NCI-H1694 (cell line): ENCODE measurements at places on chromosomes 11 and 22.

DNA sequence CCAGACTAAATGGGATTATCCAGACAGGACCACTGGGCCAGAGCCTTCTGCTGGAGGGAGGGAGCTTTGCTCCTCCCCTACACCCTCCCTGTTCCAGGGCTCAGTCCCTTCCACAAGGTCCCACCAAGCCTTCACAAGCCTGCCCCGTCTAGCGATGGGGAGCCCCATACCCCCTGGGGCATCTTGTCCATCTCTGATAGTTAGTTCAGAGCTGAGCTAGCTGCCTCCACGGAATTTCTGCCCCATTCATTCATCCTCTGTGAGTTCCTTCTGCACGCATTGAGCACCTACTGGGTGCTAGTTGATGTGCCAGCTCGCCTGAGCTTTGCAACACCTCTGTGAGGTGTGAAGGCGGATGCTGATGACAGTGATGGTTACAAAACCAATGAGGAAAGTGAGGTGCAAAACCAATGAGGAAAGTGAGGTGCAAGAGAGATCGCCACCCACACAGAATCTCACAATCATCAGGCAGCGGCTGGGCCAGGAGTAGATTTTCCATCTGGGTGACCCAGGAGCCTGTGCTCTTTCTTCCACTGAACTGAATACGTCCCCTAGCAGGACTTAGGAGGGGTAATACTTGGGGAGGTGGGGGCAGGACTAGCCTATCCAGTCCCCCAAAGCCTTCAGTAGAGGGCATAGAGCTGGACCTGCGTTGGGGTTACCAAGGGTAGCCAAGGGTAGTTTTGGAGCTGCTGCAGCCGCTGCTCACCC is 21.5 kb upstream of the CBX7 start:
- DNase-seq = no peak

DNA sequence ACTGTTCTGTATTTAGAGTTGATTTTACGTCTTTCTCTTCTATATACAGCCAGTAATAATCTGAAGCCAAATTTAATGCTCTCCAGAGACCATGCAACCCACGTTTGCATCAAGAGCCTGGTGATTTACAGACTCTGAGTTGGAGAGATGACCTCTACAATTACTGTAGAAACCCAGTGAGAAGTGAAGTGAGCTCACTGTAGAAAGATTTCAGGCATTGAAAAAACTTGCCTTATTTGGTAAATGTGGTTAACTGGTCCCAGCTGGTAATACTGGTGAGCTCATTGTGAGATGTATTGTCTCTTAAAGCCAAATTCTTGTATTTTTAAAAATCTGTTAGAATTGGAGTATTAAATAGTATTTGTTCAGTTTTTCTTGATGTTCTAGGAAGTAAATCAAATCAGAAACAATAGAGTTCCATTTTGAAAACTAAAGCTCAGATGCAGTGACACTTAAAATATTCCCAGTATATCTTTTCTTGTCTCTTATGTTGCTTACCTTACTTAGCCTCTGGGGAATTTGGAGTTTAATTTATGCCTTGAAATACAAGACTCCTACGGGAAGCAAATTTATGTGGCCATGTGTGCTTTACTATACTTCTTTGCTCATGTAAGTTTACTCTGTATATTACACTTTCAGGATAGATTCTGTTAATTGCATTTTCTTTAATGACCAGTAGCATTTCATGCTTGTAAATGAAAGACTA is 189.9 kb downstream of the ARHGAP42 start:
- DNase-seq = no peak

DNA sequence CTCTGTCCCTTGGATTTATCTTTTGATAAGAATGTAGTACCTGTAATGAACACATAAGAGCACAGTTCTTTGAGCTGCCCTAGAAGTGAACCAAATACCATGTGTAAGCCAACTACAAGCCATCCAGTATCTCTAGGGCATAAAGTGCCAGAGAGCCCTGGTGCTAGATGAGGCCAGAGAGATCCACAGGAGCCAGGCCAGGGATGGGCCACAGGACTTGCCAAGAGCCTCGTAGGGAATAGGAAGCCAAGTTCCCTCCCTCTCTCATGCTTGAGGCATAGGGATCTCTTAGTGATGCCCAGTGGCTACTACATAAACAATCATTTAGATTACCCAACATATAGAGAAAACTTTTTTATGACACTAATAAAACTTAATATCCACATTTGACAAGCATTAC is 64.8 kb upstream of the FAR1 start:
- no peak for DNase-seq

GRCh38 chr11:14544611-14545010 is 24.4 kb upstream of the PSMA1 start:
- DNase-seq = no peak

GRCh38 chr11:102664001-102664752 is 39.0 kb upstream of the MMP20 start:
- no peak for DNase-seq

DNA sequence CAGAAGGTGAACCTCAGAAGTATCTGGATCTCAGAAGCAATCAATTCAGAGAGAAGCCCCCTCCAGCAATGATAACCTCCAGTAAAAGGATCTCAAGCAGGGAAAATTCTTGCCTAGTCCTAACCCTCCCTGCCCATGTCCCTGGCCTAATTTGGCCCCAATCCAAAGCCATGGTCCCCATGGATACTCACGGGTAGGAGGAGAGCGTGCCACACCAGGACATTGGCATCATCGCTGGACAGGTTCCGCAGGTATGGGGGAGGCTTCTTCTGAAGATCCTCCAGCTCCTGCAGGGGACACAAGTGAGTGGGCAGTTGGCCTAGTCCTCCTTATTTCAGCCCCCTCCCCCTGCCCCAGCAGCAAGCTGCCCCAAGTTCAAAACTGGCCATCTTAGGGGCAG is 7.3 kb downstream of the UBE2L6 start:
- no peak for DNase-seq

DNA sequence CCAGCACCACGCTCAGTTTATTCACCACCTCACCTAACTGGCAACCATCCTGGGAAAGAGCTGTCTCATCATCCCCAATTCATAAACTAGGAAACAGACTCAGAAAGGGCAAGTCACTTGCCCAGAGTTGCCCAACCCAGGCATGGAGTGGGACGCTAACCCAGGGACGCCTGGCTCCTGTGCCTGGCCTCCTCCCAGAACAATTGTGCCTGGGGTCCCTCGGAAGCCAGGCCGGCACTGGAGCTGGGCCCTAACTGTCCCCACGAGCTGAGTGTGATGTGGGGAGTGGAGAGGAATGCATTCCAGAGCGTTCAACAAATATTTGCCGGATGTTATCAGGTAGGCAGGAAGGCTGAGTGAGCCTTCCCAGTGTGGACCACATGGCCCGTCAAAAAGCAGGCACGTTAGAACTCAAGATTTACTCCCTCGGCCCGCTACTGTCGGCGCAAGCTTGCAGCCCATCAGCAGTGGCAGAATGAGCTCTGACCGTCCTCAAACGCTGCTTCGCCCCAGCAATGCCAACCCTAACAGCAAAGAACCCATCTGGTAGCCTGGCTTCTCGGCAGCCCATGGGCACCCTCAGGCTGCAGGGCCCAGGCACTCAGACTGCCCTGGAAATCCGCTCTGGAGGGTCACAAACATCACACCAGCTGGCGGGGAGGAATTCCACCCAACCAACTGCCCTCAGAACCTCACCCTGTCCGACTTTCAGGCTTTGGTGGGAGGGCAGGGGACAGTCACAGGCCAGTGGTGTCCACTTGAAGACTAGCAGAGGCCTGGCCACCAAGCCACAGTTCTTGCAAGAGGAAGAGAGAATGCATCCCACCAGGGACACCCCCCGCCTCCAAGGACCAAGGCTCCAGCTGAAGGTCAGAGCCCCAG is 35.6 kb downstream of the MYH9 start:
- DNase-seq = no peak

GRCh38 chr11:134154441-134154840 is 69.3 kb downstream of the NCAPD3 start:
- no peak for DNase-seq

GRCh38 chr22:20857838-20858614 is 585 bp downstream of the PI4KA start:
- peak; percentile 49 for DNase-seq

DNA sequence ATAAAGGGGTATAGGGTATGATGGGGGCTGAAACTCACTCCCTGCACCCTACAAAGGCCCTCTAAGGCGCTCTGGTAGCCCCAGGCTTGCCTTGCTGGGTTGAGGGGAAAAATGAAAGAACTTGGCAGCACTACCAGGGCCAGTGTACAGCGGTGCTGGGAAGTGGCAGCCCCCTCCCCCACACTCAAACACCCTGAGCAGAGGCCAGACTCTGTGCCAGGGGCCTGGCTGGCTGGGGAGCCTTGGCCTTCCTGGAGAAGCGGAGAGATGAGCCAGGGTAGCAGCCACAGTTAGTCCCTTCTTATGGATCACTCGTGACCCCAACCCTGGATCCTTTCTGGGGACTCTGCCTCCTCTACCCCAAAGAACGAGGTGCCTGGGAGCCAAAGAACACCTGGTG is 2.7 kb downstream of the TMEM134 start:
- no peak for DNase-seq

- no peak for DNase-seq
Measured at GRCh38 chr22:44947049-44947448, 62.8 kb downstream of the PHF21B start.

- DNase-seq = no peak
Measured at GRCh38 chr22:19884161-19884953, 29.7 kb upstream of the GNB1L start.

DNA sequence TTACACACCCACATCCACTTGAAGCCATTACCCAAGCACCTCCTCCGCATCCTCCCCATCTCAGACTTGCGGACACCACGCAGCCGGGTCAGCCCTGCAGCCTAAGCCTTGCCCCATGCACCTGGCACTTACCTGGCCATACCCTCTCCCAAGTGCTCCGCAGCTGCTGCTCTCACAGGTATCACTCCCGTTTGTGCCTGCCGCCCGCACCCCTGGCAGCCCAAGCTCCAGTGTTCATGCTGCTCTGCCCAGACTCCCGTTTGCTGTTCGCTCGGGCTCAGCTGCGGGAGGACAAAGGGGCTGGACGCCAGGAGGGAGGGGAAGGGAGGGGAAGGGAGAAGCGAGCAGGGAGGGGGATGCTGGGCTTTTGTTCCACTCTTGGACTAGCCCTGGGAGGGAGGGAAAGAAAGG is at the start of gene KLHL35:
Gene KLHL35, minus strand, starts transcription at position 293 of the 411 bp plus-strand sequence. CDS start 2,574 bp downstream, outside the sequence.
- no peak for DNase-seq

- no peak for DNase-seq
Measured at GRCh38 chr11:86587264-86588193, 84.9 kb downstream of the ME3 start.

DNA sequence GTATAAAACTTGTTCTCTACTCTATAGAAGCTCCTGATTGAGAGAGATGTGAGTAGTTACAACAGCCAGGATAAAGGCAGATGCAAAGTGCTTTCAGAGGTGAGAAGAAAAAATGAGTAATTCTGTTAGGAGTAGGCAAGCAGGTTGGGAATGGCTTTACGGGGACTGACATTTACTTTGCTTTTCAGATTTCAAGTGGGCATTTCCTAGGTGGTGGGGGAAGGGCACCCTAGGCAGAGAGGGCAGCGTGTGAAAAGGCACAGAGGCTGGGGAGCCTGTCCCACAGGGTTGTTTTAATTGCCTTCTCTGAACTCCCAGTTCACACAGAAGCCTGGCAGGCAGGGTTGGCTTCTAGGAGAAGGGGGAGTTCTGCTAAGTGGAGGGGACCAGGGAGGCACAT is 106.5 kb downstream of the NAV2 start:
- DNase-seq = no peak

- DNase-seq = no peak
Measured at GRCh38 chr11:94845622-94846021, 77.5 kb downstream of the AMOTL1 start.

GRCh38 chr11:64028398-64029115 is 7.2 kb upstream of the FLRT1 start:
- no peak for DNase-seq

- no peak for DNase-seq
Measured at GRCh38 chr11:74989260-74989638, 516 bp downstream of the NEU3 start.

DNA sequence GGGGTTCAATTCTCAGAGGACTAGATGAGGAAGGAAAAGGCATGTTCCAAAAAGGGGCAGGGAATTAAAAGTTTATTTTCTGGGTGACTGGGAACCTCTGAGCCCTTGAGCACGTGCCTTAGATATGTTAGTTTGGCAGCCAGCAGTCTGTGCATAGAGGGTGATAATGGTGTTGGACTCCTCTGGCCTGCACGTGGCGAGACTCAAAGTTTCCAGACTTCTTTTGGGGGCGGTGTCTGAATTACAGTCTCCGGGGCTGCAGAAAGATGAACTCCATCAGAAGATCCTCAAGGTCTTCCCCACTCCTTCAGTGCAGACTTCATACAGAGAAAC is 861 bp upstream of the ZNRF3 start:
- no peak for DNase-seq

DNA sequence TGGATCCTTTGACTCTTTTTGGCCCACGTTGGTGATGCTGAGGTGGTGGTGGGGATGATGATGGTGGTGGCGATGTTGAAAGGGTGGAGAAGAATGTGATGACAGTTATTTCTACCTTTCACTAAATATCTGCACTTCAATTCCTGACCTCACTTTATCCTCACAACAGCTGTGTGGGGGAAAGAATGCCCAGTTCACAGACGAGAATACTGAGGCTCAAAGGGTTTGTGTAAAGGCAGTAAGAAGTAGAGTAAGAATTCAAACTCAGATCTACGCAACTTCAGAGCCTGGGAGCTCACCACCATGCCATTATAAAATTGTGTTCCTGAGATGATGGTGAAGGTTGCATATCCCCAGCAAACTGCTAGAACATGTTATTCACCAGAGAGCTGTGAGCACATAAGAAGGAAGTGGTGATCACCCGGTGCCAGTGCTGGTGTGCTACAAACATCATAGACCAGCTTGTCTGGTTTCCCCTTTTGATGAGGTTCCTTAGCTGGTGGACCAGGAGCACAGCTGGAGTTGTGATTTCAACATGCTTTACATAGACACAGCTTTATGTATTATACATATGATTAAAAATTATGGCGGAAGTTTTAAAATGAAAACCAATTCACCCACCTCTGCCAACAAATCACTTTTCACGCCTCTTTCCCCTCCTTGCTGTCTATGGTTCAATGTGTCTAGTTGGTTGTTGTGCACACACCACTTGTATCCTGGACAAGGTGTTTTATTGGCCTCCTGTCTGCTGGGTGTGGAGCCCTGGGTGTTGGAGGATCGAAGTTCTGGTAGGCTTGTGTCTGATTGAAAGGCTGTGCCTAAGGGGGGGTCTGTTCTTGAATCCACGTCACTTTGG is 6.2 kb downstream of the ST14 start:
- no peak for DNase-seq

- DNase-seq = no peak
Measured at GRCh38 chr11:66904055-66904454, 47.2 kb downstream of the LRFN4 start.
